ENCODE measurements at places on chromosomes 1 and 21.

GRCh38 chr1:19547814-19548213 is 62.5 kb upstream of the CAPZB start:
- no peak for DNase-seq

- no peak for DNase-seq
These were observed 29.6 kb downstream of the VANGL2 start for GRCh38 chr1:160429702-160430535.

- DNase-seq: no peak
These were observed 114.3 kb upstream of the ZNF678 start for GRCh38 chr1:227449051-227449450.

GRCh38 chr1:243438815-243439214 is 183.0 kb downstream of the SDCCAG8 start:
- DNase-seq: no peak

- DNase-seq: no peak
These were observed 16.9 kb downstream of the PSMB4 start for GRCh38 chr1:151416231-151416630.

- no peak for DNase-seq
These were observed 417.0 kb upstream of the ESRRG start for GRCh38 chr1:217140041-217140901.

GRCh38 chr1:11397151-11397901 is 81.6 kb upstream of the DISP3 start:
- DNase-seq: no peak

All from SW 1271 (cell line).